ENCODE measurements at places on chromosomes 2 and 18. TPM values are rescaled to one million over a fixed set of nuclear protein-coding genes. Genes with fewer than 3 reads are reported as not detected.

ALPI gene
- total RNA-seq = not detected

DYNC2LI1 gene
- total RNA-seq = 16.8 TPM

CMPK2 gene
- 18.0 TPM for total RNA-seq

CTLA4 gene
- total RNA-seq = 3.1 TPM

TCF7L1 gene
- 9.9 TPM for total RNA-seq

PLGLB2 gene
- total RNA-seq = 1.5 TPM

SP140 gene
- 8.2 TPM for total RNA-seq

BCL11A gene
- 4.3 TPM for total RNA-seq

HOXD9 gene
- not detected for total RNA-seq

RBMS1 gene
- 81.3 TPM for total RNA-seq

SULT1C4 gene
- total RNA-seq = 4.3 TPM

EVX2 gene
- not detected for total RNA-seq

RAMP1 gene
- 3.4 TPM for total RNA-seq

CRYGB gene
- not detected for total RNA-seq

DLX2 gene
- total RNA-seq = not detected

CCDC150 gene
- 1.7 TPM for total RNA-seq

MERTK gene
- 22.0 TPM for total RNA-seq

ADD2 gene
- total RNA-seq = 0.69 TPM

IL1RL2 gene
- total RNA-seq = 0.57 TPM

ALPP gene
- total RNA-seq = 51.5 TPM

GAREM2 gene
- total RNA-seq = 0.46 TPM

ADAM23 gene
- total RNA-seq = 0.20 TPM

SGPP2 gene
- total RNA-seq = 85.9 TPM

CHRND gene
- not detected for total RNA-seq

CAVIN2 gene
- 149 TPM for total RNA-seq
